Activated B cell treated with CpG ODN at 0.5 μM for 24 hours (primary cell): ENCODE measurements at places on chromosomes 7 and 10.

DNA sequence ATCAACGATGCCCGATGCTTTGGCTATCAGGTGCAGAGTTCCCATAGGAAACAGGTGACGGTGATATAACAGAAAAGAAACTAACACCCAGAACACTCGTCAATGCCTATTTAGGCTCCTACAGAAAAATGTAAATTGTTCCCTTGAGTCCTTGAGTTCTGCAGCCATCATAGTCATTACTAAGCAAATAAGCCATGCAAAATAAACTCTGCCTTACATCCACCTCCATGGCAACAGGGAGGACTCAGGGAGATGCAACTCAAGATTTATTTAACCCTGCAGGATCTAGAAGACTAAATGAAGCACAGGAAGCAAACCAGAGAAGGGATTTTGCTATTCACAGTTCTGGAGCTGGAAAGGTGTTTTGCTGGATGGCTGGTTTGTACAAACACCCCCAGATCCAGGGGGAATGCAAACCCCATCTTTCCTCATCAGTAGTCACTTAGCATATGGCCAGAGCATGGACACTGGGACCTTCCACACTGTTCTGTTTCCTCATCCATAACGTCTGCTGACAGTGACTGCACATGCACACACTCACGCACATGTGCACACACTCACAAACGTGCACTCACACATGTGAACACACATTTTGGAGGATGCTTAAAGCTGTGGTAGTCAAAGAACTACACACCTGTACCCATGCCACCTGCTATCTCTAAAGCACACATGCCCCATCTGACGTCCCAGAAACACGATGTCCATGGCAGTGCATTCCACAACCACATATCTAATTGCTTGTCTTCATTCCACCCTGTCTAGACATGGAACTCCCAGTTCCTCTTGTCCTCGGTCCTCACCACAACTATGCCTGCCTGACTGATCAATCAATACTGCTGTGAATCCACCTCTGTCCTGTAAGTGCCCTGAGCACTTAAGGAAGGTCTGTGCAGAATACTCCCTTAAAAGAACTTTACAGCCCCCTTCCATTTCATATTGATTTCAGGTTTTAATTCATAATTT is 178.2 kb downstream of the COBL start:
- DNase-seq, result no peak

- peak; percentile 15 for DNase-seq
These were observed 33.1 kb downstream of the GPRIN2 start for GRCh38 chr10:46523119-46523961.

DNA sequence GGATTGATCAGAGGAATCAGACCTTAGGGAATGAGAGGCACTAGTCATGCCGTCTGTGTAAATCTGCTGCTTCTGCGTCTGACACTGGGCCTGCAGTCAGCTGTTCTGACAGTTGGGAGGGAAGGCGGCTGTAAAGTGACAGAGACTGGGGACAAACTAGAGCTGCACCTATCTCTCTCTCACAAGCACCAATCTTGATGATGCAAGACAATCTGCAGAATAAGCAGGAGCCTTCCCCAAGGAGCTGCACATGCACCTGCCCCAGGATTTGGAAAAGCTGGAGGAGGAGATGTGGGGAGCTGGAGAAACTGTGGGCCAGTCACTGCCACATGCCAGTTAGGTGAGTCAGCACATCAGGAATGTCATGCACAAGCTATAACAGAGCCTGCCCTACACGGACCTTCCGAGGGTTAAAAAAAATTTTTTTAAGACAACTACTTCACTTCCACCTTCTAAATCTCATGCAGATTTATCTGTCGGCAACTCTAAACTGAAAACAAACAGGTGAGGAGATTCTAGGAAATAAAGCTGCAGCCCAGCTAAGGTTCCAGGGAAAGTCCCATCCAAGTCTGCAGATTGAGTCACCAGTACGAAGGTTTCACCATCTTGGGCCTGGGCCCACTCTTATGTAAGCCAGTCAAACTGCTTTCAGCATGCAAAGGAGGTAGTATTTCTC is 39.2 kb downstream of the ENO4 start:
- DNase-seq, result no peak

- DNase-seq, result no peak
These were observed 22.9 kb downstream of the PDGFA start for GRCh38 chr7:496528-497295.

DNA sequence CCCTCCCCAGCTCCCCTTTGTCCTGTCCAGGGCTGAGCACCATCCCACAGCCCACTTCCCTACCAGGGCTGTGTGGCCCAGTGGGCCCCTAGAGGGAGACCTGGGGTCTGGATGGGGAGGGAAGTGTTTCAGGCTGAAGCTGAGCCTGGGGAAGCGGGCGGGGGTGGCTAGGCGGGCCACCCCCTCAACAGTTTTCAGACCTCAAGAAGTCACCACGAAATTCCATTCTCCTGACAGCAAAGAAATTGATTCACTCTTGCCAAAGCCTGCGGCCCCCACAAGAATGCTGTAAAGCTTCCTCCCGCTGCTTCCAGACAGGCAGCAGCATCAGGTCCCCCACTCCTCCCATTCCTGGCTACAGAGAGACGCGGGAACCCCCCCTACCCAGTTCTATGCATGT is 2.5 kb upstream of the LFNG start:
- DNase-seq, result no peak
